ENCODE measurements at places on chromosomes 12 and 14.

DNA sequence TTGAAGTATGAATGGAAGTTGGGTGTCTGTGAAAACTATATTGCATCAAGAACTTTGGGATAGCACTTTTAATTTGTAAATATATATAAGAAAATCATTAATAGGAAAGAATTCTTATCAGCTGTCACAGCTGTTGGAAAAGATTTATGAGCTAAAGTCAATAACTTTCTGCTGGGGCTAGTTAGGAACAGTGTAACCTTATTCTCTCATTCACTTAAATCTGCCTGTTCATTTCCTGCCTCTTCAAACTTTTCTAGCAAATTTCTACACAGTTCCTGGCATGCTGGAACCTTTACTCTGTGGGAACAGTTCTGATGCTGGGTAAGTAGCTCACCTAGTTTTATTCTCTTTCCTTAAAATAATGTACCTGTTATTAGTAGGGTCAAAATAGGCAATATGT is 109.9 kb downstream of the SCN8A start:
- no peak for DNase-seq

DNA sequence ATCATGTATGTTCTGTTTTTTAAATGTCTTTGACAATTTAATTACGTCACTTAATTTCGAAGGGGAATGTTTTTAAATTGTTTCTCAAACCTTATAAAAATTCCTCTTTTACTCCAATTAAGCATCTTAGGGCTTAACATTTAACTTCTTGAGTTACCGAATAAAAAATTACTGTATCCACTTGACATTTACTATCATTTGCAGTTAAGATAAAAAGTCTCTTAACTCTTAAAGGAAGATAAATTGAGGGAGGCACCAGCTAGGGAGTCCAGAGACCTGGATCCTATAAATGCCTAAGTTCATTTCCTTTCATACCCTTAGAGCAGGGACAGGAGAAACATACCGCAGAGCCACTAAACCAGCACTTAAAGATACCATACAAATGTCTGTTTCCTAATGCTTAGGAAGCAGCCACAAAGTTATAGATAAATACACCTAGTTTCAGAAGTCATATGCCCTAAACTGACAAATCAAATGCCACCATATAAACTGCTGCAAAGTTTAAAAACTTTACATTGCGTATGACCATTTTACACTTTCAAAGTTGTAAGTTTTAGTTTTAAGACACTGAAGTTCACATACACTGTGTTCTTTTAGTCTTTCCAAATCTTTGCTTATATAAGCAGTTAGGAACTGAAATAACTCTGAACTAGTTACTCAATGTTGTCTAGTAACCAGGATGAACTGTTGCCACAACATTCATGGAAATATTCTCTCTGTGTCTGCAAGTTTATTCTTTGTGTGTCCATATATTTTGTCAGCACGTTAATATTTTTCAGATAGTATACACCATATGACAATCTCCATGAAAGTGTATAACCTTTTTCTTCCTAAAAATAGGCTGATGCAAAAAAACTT is 71.2 kb downstream of the GALNT4 start:
- no peak for DNase-seq

DNA sequence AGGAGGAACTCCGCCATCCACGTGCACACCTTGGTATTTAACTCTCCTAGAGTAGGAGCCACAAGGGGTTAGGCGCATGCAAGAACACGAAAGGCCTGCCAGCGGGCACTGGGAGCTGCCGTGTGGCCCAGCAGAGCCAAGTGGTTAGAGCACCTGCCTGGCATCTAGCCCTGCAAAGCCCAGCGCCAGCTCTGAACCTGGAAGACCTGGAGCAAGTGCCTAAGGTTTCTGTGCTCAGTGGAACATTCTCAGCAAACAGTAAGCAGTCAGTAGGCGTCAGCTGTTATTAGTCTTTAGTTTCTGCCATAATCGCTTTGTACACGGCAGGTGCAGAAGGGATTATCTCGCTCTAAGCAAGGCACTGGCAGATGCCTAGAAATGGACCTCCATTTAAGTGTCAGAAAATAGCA is 55.4 kb downstream of the SETD3 start:
- DNase-seq = peak; percentile 51

GRCh38 chr12:127054531-127054930 is 1212.4 kb upstream of the TMEM132C start:
- DNase-seq = no peak

DNA sequence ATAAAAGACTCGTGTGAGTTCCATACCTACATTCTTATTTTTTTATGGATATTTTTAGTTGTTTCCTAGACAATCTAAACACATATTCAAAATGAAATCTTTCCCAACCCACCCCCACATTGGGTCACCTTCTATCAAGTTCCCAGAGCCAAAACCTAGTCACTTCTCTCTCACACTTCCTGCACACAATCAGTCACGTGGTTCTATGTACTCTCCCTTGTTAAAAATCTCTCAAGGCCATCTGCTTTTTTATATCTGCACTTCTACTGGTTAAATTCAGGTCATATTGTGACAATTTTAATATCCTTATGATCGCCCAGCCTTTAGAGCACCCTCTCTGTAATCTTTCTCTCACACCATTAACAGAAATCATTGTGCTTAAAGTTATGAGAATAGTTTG is 175.0 kb upstream of the SYT10 start:
- no peak for DNase-seq

DNA sequence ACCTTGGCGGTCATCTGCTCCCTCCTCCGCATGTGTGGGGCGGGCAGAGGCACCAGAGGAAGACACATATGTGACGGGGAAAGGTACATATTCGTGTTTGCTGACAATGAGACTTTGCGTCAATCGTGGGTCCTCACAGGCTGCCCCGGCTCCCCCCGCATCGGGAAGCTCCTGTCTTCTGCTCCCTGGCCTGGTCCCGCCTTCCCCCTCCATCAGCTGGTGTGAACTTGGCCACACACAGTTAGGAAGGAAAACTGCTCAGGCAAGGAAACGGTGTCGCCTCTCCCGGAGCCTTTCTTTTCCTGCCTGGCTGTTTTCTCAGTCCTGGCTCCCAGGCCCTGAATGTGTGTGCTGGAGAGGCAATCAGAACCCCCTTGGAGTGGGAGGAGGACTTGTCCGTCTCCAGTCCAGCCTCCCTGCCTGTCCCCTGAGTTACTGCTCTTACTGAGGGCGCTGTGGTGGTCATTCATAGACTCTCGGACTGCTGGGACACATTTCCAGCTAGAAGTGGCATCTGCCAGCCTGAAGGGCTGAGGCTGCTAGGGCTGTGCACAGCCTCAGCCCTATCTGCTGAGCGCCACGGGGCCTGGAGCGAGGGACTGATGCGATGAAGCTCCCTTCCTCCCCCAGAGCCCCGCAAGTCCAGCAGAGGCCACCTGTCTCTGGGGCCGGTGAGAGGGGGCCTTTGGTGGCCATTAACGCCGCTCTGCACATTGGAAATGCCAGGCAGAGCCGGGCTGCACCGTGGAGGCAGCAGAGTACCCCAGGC is 44.2 kb upstream of the TSPAN9 start:
- DNase-seq = no peak

DNA sequence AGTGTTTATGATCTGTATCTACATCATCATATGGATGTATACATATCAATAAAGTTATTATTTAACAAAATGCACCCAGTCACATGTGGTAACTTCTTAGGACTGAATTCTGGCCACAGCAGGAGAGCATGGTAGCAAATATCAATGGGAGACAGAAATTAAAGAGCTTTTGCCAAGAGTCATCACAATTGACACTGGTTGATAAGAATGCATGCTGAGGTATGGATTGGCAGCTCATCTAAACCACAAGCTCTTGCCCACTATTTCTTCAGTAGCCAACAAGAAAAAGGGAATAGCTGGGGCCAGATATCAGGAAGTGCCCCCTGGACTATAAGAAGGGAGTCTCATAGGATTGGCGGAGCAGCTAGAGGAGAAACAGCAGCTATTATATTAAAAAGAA is 9.4 kb upstream of the PTGR2 start:
- DNase-seq = no peak

DNA sequence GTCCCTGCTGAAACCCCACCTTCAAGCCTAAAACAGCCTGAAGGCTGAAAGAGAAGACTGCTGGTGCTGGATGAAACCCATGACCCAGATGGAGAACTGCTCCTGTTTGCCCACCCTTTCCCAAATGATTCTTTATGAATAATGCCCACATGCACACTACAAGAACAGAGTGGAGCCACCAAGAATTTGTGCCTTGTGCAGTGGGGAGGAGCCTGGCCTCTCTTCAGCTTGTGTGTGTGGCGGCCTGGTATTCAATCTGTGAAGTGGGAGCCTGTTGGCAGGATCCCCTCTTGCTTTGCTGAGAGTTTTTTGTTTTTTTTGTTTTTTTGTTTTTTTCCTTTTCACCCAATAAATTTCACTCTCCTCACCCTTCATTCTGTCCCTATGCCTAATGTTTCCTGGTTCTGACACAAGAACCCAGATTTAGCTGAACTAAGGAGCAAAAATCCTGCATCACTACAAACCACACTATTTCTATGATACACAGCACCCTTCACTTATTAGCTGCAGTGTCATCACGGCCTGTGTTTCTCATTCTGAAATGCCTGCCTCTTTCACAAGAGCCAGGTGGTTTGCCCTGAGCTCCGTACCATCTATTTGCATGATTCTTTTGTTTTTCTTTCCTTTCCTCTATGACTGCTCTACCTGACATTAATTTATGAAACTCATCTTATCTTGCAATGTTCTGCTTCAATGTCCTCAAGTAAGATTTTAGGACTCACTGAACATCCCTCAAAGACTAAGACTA is 585.5 kb upstream of the ATXN7L3B start:
- no peak for DNase-seq

DNA sequence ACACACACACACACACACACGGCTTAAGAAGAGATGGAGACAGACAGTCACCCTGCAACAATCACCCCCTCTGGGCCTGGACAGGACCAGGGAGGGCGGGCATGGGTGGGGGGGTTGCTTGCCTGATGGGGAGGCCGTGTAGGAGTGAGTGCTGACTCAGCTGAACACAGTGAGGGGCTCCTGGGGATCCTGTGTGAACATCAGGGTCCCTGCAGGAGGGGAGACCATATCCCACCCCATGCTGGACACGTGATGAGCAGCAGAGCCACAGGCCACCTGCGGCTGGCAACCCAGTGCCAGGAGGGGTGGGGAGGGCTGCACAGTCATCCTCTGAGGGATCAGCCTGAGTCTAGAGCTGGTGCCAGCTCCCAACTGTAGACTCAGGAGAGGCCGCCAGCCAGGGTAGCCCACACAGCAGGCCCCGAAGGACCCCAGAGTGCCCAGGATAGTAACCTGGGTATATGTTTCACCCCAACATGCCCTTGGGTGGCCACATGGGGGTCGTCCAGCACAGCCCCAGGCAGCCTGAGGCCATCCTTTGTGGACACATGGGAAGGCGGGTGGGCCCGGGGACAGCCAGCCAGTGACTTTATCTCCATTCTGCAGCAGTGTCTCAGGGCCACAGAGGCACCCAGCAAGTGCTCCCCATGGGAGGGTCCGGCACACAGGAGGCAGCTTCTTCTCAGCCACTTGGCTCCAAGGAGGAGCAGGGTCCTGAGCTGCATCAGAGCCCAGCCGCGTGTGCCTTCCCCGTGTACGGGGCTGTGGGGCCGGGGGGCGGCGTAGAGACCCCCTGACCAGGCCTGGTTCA is 73.7 kb upstream of the SFSWAP start:
- no peak for DNase-seq

DNA sequence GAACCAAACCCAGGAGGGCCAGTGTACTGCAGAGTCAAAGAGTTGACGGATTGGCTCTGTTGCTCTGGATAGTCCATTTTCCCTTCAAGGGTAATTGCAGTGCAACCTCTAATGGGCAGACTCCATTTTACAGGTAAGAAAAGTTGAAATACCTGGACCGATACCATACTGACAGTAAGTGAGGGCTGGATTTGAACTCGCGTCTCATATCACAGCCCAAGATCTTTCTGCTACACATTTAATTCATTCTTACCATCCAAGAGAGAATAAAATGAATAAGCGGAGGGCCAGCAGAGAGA is 356 bp upstream of the ZC3H14 start:
- no peak for DNase-seq

DNA sequence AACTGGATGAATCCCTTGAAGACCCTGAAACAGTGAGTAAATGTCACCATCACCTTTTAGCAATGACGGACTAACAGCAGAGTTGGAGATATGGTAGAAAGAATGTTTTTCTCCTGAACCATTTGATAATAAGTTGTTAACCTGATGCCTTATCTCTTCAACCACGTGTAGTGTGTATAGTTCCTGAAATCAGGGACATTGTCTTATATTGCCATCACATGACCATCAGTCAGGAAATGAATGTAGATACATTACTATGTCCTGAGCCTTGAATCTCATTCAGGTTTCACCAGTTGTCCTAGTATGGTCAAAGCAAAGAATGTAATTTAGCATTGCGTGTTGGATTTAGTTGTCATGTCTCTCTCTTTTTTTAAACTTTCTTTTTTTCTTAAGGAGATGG is 15.7 kb downstream of the ATP6V0A2 start:
- no peak for DNase-seq

GRCh38 chr14:49942090-49942489 is 49.2 kb downstream of the ARF6 start:
- no peak for DNase-seq

DNA sequence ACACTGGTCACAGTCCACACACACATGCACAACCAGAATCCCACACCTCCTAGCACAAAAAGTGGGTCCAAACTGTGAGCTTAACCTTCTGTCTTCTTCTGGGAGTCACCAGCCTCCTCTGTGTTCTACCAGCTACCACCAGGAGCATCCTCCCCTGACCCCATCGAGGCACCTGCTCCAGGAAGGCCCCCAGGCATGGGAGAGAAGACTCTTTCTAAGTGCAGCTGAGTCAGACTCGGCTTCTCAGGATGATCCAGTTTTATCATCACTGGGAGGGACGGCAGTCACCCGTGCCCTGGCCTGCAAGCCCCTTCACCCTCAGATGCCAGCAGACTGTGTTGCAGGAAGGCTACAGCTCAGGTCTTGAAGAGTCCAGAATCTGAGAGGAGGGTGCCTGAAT is 7.9 kb upstream of the ENDOU start:
- no peak for DNase-seq

DNA sequence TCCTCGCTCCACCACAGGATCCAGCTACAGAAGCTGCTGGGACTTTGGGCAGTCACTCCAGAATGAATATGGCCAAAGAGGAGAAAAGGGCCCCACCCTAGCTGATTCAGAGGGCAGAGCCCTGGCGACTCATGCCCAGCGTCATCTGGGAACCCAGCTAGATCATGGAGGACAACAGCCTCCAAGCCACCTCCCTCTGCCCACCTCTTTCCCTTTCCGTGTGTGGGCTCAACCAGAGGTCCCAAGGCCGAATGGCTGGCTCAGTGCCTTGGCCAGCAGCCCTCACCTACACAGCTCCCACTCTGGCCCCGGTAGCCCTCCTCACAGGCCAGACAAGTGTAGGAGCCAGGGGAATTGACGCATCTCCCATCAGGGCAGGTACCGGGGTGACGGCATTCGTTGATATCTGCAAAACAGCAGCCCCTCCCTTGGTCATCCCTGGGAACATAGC is 17.4 kb downstream of the ISCA2 start:
- DNase-seq = no peak

DNA sequence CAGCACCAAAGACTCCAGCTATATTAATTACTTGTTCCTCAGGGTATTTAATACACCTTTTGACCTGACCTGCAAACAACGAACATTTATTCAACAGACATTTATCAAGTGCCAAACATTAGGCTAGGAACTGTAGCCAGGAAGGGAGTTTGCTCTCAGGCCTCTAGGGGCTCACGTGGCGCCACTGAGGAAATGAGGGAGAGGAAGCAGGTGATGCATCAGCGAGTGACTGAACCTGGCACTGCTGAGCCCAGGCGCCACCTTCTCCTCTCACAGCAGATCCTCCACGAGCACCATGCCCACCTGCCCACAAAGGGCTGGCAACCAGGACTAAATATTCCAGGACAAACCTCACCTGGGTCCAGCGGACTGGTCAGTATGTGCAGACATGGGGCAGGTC is 50.2 kb downstream of the SETD3 start:
- peak; percentile 8 for DNase-seq
